ENCODE measurements at places on chromosomes 2 and 18.
A peak's percentile ranks its signal among the peaks of the same experiment; 100 is the strongest.

- H3K4me1 ChIP-seq, result peaks cover 20% of the 10 kb centered on the region
- H3K4me3 ChIP-seq, result no peak overlapping the region
- no peak overlapping the region for H3K27ac ChIP-seq
- no peak for DNase-seq
These were observed 586.5 kb downstream of the EPHA4 start for GRCh38 chr2:220985561-220985960.

- no peaks in the 10 kb centered on the region for H3K36me3 ChIP-seq
- no peaks in the 10 kb centered on the region for H3K27me3 ChIP-seq
- no peak overlapping the region for H3K4me3 ChIP-seq
- no peak for DNase-seq
- H3K4me1 ChIP-seq, result peaks cover 15% of the 10 kb centered on the region
- peak overlapping the region; percentile 37 for H3K27ac ChIP-seq
These were observed 484.7 kb upstream of the RAB12 start for GRCh38 chr18:8124232-8125146.

- H3K36me3 ChIP-seq, result peaks cover 28% of the 10 kb centered on the region
- DNase-seq, result peak; percentile 94
- peak overlapping the region; percentile 94 for H3K4me3 ChIP-seq
- peak overlapping the region; percentile 91 for H3K27ac ChIP-seq
- H3K4me1 ChIP-seq, result peaks cover 37% of the 10 kb centered on the region
These were observed 1.3 kb downstream of the BCL2L11 start for GRCh38 chr2:111121828-111122630.

- peaks cover 5% of the 10 kb centered on the region for H3K36me3 ChIP-seq
- DNase-seq, result no peak
- H3K4me3 ChIP-seq, result no peak overlapping the region
These were observed 9.8 kb downstream of the HS6ST1 start for GRCh38 chr2:128308889-128309279.

- H3K27ac ChIP-seq, result peak overlapping the region; percentile 86
- H3K4me1 ChIP-seq, result peaks cover 10% of the 10 kb centered on the region
- peak overlapping the region; percentile 90 for H3K4me3 ChIP-seq
- no peaks in the 10 kb centered on the region for H3K27me3 ChIP-seq
These were observed 886 bp upstream of the STK25 start for GRCh38 chr2:241509155-241509784.

- H3K4me1 ChIP-seq, result peaks cover 18% of the 10 kb centered on the region
- no peaks in the 10 kb centered on the region for H3K27me3 ChIP-seq
- no peak for DNase-seq
- H3K36me3 ChIP-seq, result no peaks in the 10 kb centered on the region
These were observed 27.0 kb downstream of the GREB1 start for GRCh38 chr2:11560806-11561205.

DNA sequence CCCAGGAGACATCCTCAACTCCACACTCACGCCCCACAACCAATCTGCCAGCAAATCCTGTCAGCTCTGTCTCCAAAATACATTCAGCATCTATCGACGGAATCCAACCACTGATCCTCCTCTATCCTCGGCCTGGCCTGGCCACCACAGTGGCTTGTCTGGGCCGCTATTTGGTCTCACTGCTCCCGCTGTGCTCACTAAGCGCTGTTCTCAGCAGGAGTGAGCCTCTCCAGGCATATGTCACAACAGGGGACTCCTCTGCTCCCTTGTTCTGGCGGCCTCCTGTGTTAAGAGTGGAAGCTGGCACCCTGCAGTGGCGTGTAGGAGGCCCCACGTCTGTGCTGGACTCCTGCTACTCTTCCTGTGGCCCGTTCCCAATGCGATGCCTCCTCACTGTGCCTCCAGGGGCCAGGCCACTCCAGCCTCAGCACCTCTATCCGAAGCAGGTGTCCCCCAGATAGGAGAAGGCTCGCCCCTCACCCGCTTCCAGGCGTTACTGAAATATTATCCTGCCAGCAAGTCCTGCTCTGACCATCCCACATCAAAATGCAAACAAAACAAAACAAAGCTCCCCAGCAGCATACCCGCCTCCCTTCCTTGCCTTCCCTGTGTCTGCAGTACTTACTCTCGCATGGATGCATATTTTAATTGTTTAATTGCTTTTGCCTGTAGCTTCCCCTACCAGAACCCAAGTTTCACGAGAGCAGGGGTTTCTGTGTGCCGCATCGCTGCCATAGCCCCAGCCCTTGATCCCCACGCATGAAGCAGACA, 39.9 kb downstream of the CENPO start:
- no peaks in the 10 kb centered on the region for H3K27me3 ChIP-seq
- peaks cover 15% of the 10 kb centered on the region for H3K36me3 ChIP-seq
- DNase-seq, result no peak
- H3K4me1 ChIP-seq, result peaks cover 14% of the 10 kb centered on the region

GRCh38 chr2:85886590-85886989, 2.2 kb downstream of the ST3GAL5 start:
- no peaks in the 10 kb centered on the region for H3K36me3 ChIP-seq
- H3K4me1 ChIP-seq, result peaks cover 37% of the 10 kb centered on the region
- H3K27me3 ChIP-seq, result no peaks in the 10 kb centered on the region
- H3K27ac ChIP-seq, result peak overlapping the region; percentile 80
- H3K4me3 ChIP-seq, result peak overlapping the region; percentile 86
- no peak for DNase-seq

GRCh38 chr18:51234117-51235008, 36.9 kb upstream of the MEX3C start:
- peak overlapping the region; percentile 29 for H3K27ac ChIP-seq
- H3K4me1 ChIP-seq, result peaks cover 10% of the 10 kb centered on the region
- no peak overlapping the region for H3K4me3 ChIP-seq

- no peak overlapping the region for H3K4me3 ChIP-seq
- H3K27ac ChIP-seq, result no peak overlapping the region
- DNase-seq, result no peak
- no peaks in the 10 kb centered on the region for H3K4me1 ChIP-seq
These were observed 756.0 kb upstream of the LRATD1 start for GRCh38 chr2:13876491-13877037.

DNA sequence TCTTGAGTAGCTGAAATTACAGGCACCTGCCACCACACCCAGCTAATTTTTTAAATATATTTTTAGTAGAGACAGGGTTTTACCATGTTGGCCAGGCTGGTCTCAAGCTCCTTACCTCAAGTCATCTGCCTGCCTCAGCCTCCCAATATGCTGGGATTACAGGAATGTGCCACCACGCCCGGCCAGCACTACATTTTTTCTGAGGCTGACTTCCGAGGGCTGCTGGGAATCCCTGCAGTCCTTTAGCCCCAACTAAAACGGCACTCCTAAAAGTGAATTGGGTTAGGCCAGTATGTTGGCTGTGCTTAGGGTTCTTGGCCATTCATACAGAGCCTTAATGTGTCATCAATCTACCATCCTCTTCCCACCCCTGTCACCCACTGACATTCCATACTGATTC, 375.4 kb downstream of the DCC start:
- no peak for DNase-seq
- H3K36me3 ChIP-seq, result no peaks in the 10 kb centered on the region
- H3K4me3 ChIP-seq, result no peak overlapping the region
- H3K27ac ChIP-seq, result no peak overlapping the region

GRCh38 chr2:72581560-72582181, 244.2 kb downstream of the EXOC6B start:
- peaks cover 9% of the 10 kb centered on the region for H3K4me1 ChIP-seq
- H3K27me3 ChIP-seq, result no peaks in the 10 kb centered on the region
- H3K4me3 ChIP-seq, result no peak overlapping the region
- H3K27ac ChIP-seq, result no peak overlapping the region
- peaks cover 19% of the 10 kb centered on the region for H3K36me3 ChIP-seq

- peaks cover 7% of the 10 kb centered on the region for H3K4me1 ChIP-seq
- H3K36me3 ChIP-seq, result no peaks in the 10 kb centered on the region
- no peaks in the 10 kb centered on the region for H3K27me3 ChIP-seq
- no peak overlapping the region for H3K4me3 ChIP-seq
These were observed 72.0 kb upstream of the TMEM178A start for GRCh38 chr2:39593439-39594393.

GRCh38 chr18:11119550-11119949, 29.8 kb downstream of the PIEZO2 start:
- no peak for DNase-seq
- H3K36me3 ChIP-seq, result peaks cover 5% of the 10 kb centered on the region

GRCh38 chr2:74715081-74715791, 61.2 kb downstream of the SEMA4F start:
- H3K36me3 ChIP-seq, result no peaks in the 10 kb centered on the region
- H3K4me3 ChIP-seq, result peak overlapping the region; percentile 93
- peak; percentile 84 for DNase-seq
- H3K27me3 ChIP-seq, result peaks cover 19% of the 10 kb centered on the region

GRCh38 chr18:60092073-60092472, 192.3 kb downstream of the PMAIP1 start:
- no peaks in the 10 kb centered on the region for H3K36me3 ChIP-seq
- DNase-seq, result no peak
- H3K27me3 ChIP-seq, result no peaks in the 10 kb centered on the region
- no peaks in the 10 kb centered on the region for H3K4me1 ChIP-seq

- no peak overlapping the region for H3K27ac ChIP-seq
- peaks cover 37% of the 10 kb centered on the region for H3K4me1 ChIP-seq
- no peak overlapping the region for H3K4me3 ChIP-seq
- no peak for DNase-seq
- no peaks in the 10 kb centered on the region for H3K27me3 ChIP-seq
- no peaks in the 10 kb centered on the region for H3K36me3 ChIP-seq
These were observed 477.6 kb downstream of the PARD3B start for GRCh38 chr2:205022841-205023240.

- H3K4me3 ChIP-seq, result no peak overlapping the region
- H3K36me3 ChIP-seq, result no peaks in the 10 kb centered on the region
- no peak for DNase-seq
These were observed 135.7 kb downstream of the ASB1 start for GRCh38 chr2:238562446-238562845.

- no peak overlapping the region for H3K4me3 ChIP-seq
These were observed 338.9 kb downstream of the CCDC85A start for GRCh38 chr2:56522605-56523089.

- DNase-seq, result no peak
- no peak overlapping the region for H3K27ac ChIP-seq
- peak overlapping the region; percentile 80 for H3K4me3 ChIP-seq
- H3K4me1 ChIP-seq, result peaks cover 11% of the 10 kb centered on the region
- peaks cover 10% of the 10 kb centered on the region for H3K27me3 ChIP-seq
These were observed 97.2 kb upstream of the ZCCHC2 start for GRCh38 chr18:62425465-62426190.

DNA sequence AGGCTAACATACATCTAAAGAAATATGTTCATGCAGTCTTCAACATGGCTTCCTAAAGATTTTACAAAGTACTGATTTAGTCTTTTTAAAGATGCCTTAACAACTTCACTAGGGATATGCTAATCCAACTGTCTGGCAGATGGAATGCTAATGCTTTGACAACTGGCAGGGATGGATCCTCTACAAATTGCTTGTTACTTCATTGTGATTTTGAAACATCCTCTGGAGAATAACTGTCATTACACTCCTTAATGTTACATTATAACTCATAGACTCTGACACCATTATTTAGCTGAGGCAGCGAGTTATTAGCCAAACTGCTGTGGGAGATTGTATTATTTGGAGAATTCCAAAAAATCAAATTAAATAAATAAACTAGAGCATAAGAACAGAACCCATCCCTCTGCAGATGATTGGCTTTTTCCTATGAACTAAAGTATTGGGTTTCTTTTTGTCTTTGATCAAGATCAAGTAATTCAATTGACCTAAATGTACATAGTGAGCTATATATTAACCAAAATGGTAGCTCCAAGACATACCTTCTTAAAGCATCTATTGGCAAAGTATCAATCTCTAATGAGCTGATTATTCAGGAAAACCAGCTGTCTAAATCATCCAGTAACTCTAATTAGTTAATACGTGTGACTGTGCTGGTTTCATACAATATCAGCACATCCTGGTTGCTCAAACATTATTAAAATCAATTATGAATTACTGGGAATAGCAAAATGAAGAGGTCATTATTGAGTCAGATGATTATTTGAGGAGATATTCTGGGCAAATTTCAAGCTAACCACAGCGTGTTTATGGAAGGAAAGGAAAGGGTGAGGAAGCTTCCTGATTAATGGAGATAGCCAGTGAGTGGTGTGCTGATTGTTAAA, 321.3 kb upstream of the TFPI start:
- H3K27me3 ChIP-seq, result no peaks in the 10 kb centered on the region
- H3K4me3 ChIP-seq, result no peak overlapping the region
- H3K4me1 ChIP-seq, result no peaks in the 10 kb centered on the region
- no peak for DNase-seq

GRCh38 chr18:58952858-58953257, 88.2 kb downstream of the ZNF532 start:
- no peaks in the 10 kb centered on the region for H3K27me3 ChIP-seq
- H3K4me3 ChIP-seq, result peak overlapping the region; percentile 5
- H3K27ac ChIP-seq, result peak overlapping the region; percentile 12
- peaks cover 38% of the 10 kb centered on the region for H3K36me3 ChIP-seq
- H3K4me1 ChIP-seq, result peaks cover 19% of the 10 kb centered on the region

GRCh38 chr2:168521053-168521741, 65.1 kb downstream of the CERS6 start:
- H3K4me3 ChIP-seq, result peak overlapping the region; percentile 44
- no peaks in the 10 kb centered on the region for H3K36me3 ChIP-seq

- no peak for DNase-seq
- no peaks in the 10 kb centered on the region for H3K36me3 ChIP-seq
- H3K27ac ChIP-seq, result no peak overlapping the region
- peaks cover 12% of the 10 kb centered on the region for H3K4me1 ChIP-seq
- no peak overlapping the region for H3K4me3 ChIP-seq
These were observed 270.6 kb downstream of the CELF4 start for GRCh38 chr18:37294951-37295350.

DNA sequence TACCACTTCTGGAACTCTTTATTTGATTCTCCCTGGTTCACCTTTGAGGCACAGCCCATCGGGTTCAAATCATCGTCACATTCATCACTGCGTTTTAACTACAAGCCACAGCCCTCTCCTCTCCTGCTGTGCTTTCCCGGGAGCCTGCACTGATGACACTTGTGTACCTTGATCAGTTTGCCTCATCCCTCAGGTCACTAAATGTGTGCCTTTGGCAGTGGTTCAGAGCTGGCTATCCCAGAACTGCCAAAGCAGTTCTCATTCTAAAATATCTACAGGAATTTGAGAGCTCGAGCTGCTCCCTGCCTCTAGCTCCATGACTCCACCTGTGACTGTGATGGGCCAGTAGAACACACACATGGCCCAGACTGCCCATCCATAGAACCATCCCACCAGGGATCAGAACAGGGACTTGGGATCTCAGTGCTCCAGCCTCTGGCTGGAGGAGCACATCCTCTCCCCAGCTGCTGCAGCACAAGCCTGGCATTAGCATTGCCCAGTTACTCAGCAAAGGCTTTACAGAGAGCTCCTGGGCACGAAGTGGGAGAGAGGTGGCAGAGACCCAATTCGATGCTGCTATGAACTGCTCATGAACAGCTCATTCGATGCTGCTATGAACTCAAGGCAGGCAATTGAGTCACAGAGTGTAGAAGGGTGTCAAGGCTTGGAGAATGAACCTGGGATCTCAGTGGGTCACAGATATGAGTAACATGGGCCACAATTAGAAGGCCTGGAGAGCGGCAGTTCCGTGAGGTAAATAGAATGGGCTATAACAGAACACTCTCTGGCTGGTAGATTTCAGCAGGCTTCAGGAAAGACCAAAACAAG, 41.9 kb downstream of the EVA1A start:
- peak overlapping the region; percentile 53 for H3K27ac ChIP-seq
- peaks cover 30% of the 10 kb centered on the region for H3K36me3 ChIP-seq
- H3K4me1 ChIP-seq, result peaks cover 11% of the 10 kb centered on the region
